Osteoblast (primary cell): ENCODE measurements at places on chromosomes 5 and 9. TPM values are rescaled to one million over a fixed set of nuclear protein-coding genes. Genes with fewer than 3 reads are reported as not detected.

Gene MEIKIN
- not detected in 2 replicates for total RNA-seq

Gene PCDHGA3
- total RNA-seq: 2.4 and 2.9 TPM in 2 replicates

Gene CDKN2A
- 32.1 and 37.6 TPM in 2 replicates for total RNA-seq

Gene AGXT2
- not detected in 2 replicates for total RNA-seq

Gene SOHLH1
- total RNA-seq: not detected in 2 replicates

DNA sequence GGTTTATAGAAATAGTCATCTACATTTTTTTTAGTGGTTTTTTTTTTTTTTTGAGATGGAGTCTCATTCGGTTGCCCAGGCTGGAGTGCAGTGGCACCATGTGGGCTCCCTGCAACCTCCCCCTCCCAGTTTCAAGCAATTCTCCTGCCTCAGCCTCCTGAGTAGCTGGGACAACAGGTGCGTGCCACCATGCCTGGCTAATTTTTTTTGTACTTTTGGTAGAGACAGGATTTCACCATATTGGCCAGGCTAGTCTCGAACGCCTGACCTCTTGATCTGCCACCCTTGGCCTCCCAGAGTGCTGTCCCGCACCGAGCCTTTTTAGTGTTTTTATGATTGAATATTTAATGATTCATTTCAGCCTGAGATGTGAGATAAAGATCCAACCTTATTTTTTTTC lies 27.3 kb downstream of the ANKRD33B start:
- H3K27me3 ChIP-seq: no peaks in the 10 kb centered on the region
- H3K27ac ChIP-seq: peak overlapping the region; percentile 34
- H3K36me3 ChIP-seq: no peaks in the 10 kb centered on the region

- no peaks in the 10 kb centered on the region for H3K4me1 ChIP-seq
- no peaks in the 10 kb centered on the region for H3K27me3 ChIP-seq
- no peaks in the 10 kb centered on the region for H3K36me3 ChIP-seq
- no peak overlapping the region for H3K4me3 ChIP-seq
- no peak overlapping the region for H3K27ac ChIP-seq
Measured at GRCh38 chr5:101935086-101935485, 361.0 kb downstream of the SLCO4C1 start.

DNA sequence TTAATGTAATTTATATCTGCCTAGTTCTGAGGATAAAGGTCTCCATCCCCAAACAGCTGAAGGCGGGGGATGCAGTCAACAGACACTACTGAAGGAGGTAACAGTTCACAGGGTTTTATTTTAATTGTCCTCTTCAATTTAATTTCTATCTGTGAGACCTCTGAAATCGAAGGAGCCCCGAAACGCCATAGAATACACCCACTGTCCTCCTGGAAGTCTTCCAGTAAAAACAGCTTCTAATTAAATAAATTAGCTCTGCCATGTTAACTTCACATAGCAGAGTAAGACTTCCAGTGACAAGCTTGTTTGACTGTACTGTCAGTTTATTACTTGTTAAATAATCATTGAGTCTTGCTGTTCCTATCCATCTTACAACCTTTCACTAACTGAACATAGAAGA lies 193.5 kb downstream of the SEC61B start:
- H3K27me3 ChIP-seq: peaks cover 4% of the 10 kb centered on the region
- H3K36me3 ChIP-seq: no peaks in the 10 kb centered on the region
- no peak overlapping the region for H3K27ac ChIP-seq
- H3K4me1 ChIP-seq: no peaks in the 10 kb centered on the region
- no peak for DNase-seq

Gene PDE6A
- under 0.01 TPM in 2 replicates for total RNA-seq

DNA sequence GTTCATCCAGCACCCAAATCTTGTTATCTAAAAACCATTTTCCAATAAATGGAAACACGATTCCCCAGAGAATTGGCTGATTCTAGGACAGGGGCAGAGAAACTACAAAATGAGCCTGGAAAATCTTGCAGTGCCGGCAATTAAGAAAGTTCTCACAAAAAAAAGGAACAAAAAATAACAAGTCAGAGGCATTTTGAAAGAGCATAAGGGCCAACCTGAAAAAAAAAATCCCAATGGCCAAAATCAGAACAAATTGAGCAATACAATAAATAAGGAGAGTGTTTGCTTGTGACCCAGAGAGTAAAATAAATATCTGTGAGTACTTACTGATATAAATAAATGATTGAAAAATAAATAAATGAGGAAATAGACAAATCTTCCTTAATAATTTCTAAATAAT lies 55.1 kb upstream of the S1PR3 start:
- H3K4me1 ChIP-seq: no peaks in the 10 kb centered on the region
- H3K4me3 ChIP-seq: no peak overlapping the region
- no peaks in the 10 kb centered on the region for H3K36me3 ChIP-seq
- DNase-seq: no peak
- H3K27me3 ChIP-seq: no peaks in the 10 kb centered on the region
- H3K27ac ChIP-seq: no peak overlapping the region

GRCh38 chr5:147688656-147689356 lies 93.7 kb downstream of the JAKMIP2 start:
- no peaks in the 10 kb centered on the region for H3K36me3 ChIP-seq
- no peak for DNase-seq
- H3K4me1 ChIP-seq: no peaks in the 10 kb centered on the region
- H3K27me3 ChIP-seq: no peaks in the 10 kb centered on the region
- no peak overlapping the region for H3K27ac ChIP-seq

Gene KCNMB1
- under 0.01 TPM in 2 replicates for total RNA-seq

DNA sequence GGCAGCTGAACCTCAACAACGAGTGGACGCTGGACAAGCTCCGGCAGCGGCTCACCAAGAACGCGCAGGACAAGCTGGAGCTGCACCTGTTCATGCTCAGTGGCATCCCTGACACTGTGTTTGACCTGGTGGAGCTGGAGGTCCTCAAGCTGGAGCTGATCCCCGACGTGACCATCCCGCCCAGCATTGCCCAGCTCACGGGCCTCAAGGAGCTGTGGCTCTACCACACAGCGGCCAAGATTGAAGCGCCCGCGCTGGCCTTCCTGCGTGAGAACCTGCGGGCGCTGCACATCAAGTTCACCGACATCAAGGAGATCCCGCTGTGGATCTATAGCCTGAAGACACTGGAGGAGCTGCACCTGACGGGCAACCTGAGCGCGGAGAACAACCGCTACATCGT lies 12.4 kb upstream of the PHYHD1 start:
- H3K27ac ChIP-seq: no peak overlapping the region
- no peaks in the 10 kb centered on the region for H3K27me3 ChIP-seq
- DNase-seq: peak; percentile 37
- H3K36me3 ChIP-seq: peaks cover 34% of the 10 kb centered on the region
- peaks cover 23% of the 10 kb centered on the region for H3K4me1 ChIP-seq

GRCh38 chr5:128015978-128016377 lies 67.6 kb upstream of the SLC12A2 start:
- no peaks in the 10 kb centered on the region for H3K27me3 ChIP-seq
- DNase-seq: peak; percentile 17
- no peak overlapping the region for H3K4me3 ChIP-seq
- no peaks in the 10 kb centered on the region for H3K36me3 ChIP-seq
- no peak overlapping the region for H3K27ac ChIP-seq

- no peak overlapping the region for H3K27ac ChIP-seq
- no peaks in the 10 kb centered on the region for H3K4me1 ChIP-seq
- peaks cover 4% of the 10 kb centered on the region for H3K27me3 ChIP-seq
- no peak for DNase-seq
- H3K36me3 ChIP-seq: no peaks in the 10 kb centered on the region
Measured at GRCh38 chr9:130352081-130352480, 86.5 kb downstream of the HMCN2 start.

DNA sequence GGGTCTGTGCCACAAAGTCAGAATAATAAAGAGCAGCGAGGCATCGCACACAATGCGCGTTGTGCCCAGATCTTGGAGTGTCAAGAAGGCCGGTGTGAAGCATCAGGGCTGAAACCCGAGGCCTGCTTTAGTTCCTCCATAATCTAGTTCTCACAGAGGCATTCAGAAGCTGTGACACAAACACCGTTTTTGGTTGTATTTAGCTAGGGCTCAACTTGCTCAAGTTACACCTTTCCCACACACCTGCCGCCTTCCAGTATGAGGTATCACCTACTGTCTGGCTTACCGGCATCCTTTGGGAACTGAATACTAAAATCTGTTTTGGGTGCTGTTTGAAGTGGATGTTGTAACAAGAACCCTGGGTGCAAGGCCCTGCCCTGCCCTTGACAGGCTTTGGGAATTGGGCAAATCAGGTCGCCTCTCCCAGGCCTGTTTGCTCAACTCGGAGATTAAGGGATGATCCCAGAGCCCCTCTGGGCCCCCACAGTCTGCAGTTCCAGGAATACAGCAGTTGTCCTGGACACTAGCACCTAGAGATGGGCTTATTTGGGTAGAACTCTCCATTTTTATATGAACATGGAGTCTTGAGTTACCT lies 27.0 kb downstream of the SLC25A25 start:
- no peaks in the 10 kb centered on the region for H3K27me3 ChIP-seq
- H3K27ac ChIP-seq: peak overlapping the region; percentile 98
- H3K4me3 ChIP-seq: no peak overlapping the region

GRCh38 chr5:8993031-8993430 lies 552.8 kb downstream of the SEMA5A start:
- no peak overlapping the region for H3K27ac ChIP-seq
- H3K4me3 ChIP-seq: no peak overlapping the region
- DNase-seq: no peak
- H3K36me3 ChIP-seq: no peaks in the 10 kb centered on the region

Gene FGD3
- under 0.01 TPM in 1 of 2 replicates, not detected in the other for total RNA-seq

GRCh38 chr5:55538661-55539060 lies 3.9 kb upstream of the PLPP1 start:
- H3K4me3 ChIP-seq: peak overlapping the region; percentile 33
- peaks cover 3% of the 10 kb centered on the region for H3K4me1 ChIP-seq
- no peak for DNase-seq
- no peaks in the 10 kb centered on the region for H3K36me3 ChIP-seq
- peak overlapping the region; percentile 13 for H3K27ac ChIP-seq

Gene PCDHB4
- 1.1 and 1.2 TPM in 2 replicates for total RNA-seq

- no peak overlapping the region for H3K4me3 ChIP-seq
- peaks cover 49% of the 10 kb centered on the region for H3K27me3 ChIP-seq
- H3K27ac ChIP-seq: no peak overlapping the region
Measured at GRCh38 chr5:1885868-1886845, 3.4 kb upstream of the IRX4 start.

Gene TLR4
- total RNA-seq: 44.2 and 46.7 TPM in 2 replicates

Gene EIF4E1B
- total RNA-seq: not detected in 2 replicates

DNA sequence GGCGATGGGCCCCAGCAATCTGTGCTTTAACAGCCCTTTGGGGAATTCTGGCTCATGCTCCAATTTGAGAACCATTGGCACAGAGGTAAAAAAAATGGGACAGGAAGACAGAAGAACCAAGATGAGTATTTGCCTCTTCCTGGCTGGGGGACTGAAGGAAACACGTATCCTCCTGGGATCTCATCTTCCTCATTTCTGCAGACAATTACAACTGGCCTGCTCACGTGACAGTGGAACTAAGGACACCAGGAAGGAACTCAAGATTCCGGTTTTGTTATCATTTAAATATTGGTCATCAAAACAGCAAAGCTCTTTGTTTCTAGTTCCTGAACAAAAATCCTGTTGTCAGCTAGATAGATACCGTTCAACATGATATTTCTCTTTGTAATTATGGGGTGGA lies 216.0 kb upstream of the DAP start:
- no peaks in the 10 kb centered on the region for H3K4me1 ChIP-seq
- H3K4me3 ChIP-seq: no peak overlapping the region
- no peak for DNase-seq
- no peaks in the 10 kb centered on the region for H3K27me3 ChIP-seq
- H3K36me3 ChIP-seq: no peaks in the 10 kb centered on the region

- DNase-seq: no peak
- no peak overlapping the region for H3K4me3 ChIP-seq
- H3K36me3 ChIP-seq: peaks cover 6% of the 10 kb centered on the region
- peaks cover 2% of the 10 kb centered on the region for H3K4me1 ChIP-seq
Measured at GRCh38 chr9:97907046-97907445, 15.3 kb downstream of the TRMO start.

GRCh38 chr5:140840978-140841962 lies at the start of gene PCDHA8:
PCDHA8 (plus strand) TSS chr5:140841187; CDS start chr5:140841322, 135 bp downstream.
- H3K27ac ChIP-seq: no peak within 1 kb of the TSS
- no peaks in the 10 kb centered on the region for H3K4me1 ChIP-seq
- no peak within 1 kb of the TSS for H3K4me3 ChIP-seq
- no peak for DNase-seq
- H3K36me3 ChIP-seq: no peaks in the 10 kb centered on the region
- H3K27me3 ChIP-seq: no peaks in the 10 kb centered on the region

- no peak overlapping the region for H3K27ac ChIP-seq
- peaks cover 52% of the 10 kb centered on the region for H3K4me1 ChIP-seq
- no peak for DNase-seq
- H3K27me3 ChIP-seq: no peaks in the 10 kb centered on the region
- peaks cover 5% of the 10 kb centered on the region for H3K36me3 ChIP-seq
- H3K4me3 ChIP-seq: no peak overlapping the region
Measured at GRCh38 chr5:154196955-154197652, 6.6 kb downstream of the GALNT10 start.

Gene IRGM
- total RNA-seq: not detected in 2 replicates

DNA sequence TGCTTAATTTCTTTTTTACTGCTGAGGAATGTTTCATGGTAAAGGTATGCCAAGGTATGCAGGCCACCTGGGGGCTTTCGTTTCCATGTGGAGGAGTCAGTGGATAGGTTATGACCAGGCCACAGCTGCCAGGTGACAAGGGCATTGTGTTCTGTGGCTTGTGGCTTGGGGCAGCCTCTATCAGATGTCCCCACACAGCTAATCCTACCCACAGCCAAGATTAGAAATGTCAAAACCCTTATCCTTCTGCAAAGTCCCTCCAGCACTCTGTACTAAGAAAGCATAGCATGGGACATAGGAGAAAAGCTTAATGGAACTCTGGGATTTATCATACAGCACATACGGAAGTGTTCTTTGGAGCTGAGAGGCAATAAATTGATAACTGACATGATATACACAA lies 171.2 kb upstream of the S1PR3 start:
- H3K4me3 ChIP-seq: no peak overlapping the region
- H3K27me3 ChIP-seq: peaks cover 17% of the 10 kb centered on the region
- peaks cover 42% of the 10 kb centered on the region for H3K4me1 ChIP-seq
- no peaks in the 10 kb centered on the region for H3K36me3 ChIP-seq

- H3K4me3 ChIP-seq: no peak overlapping the region
- no peaks in the 10 kb centered on the region for H3K36me3 ChIP-seq
- H3K27me3 ChIP-seq: no peaks in the 10 kb centered on the region
- DNase-seq: no peak
- no peak overlapping the region for H3K27ac ChIP-seq
- H3K4me1 ChIP-seq: no peaks in the 10 kb centered on the region
Measured at GRCh38 chr9:83401328-83401900, 136.8 kb downstream of the FRMD3 start.

- no peaks in the 10 kb centered on the region for H3K36me3 ChIP-seq
- H3K27me3 ChIP-seq: peaks cover 23% of the 10 kb centered on the region
- H3K4me1 ChIP-seq: peaks cover 3% of the 10 kb centered on the region
- H3K27ac ChIP-seq: no peak overlapping the region
- no peak overlapping the region for H3K4me3 ChIP-seq
Measured at GRCh38 chr5:59218424-59219045, 635.7 kb downstream of the RAB3C start.

- H3K4me3 ChIP-seq: no peak overlapping the region
- no peak overlapping the region for H3K27ac ChIP-seq
- DNase-seq: no peak
- no peaks in the 10 kb centered on the region for H3K36me3 ChIP-seq
- no peaks in the 10 kb centered on the region for H3K27me3 ChIP-seq
Measured at GRCh38 chr9:32394381-32395049, 10.1 kb downstream of the ACO1 start.
